Activated naive CD4-positive, alpha-beta T cell treated with Interleukin-2 at 50 U/mL for 16 hours (primary cell): ENCODE measurements at places on chromosomes 1 and 21.

DNA sequence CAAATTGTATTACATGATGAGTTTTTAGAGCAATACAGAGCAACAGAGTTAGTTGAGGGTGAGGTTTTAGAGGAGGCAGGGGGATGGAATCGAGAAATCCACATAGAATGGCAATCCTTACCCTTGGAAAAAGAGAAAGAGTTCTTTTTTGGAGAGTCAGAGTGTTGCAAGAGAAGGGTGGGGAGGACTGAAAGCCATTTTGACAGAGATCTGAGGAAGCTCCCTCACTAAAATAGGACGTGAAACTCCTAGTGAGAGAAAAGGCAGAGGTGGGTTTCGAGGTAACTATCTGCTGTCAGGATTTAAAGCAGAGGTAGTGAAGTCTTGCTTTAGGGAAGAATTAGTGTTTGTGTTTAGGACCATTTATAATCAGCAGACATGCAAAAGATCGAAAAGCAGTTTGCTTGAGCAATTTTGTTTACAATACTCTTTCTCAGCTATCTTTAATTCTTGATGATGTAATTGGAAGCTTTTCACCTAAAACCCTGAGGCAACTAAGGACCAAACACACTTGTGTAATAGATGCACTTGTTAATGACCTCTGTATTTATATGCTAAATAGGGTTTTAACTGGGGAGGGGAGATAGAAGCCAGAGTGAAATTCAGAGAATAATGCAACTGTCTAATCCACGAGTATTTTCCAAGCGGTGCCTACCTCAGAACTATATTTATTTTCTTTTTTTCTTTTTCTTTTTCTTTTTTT lies 20.0 kb downstream of the ADAMTS5 start:
- DNase-seq, result no peak

GRCh38 chr1:119893238-119893791 lies 3.0 kb downstream of the ADAM30 start:
- no peak for DNase-seq

DNA sequence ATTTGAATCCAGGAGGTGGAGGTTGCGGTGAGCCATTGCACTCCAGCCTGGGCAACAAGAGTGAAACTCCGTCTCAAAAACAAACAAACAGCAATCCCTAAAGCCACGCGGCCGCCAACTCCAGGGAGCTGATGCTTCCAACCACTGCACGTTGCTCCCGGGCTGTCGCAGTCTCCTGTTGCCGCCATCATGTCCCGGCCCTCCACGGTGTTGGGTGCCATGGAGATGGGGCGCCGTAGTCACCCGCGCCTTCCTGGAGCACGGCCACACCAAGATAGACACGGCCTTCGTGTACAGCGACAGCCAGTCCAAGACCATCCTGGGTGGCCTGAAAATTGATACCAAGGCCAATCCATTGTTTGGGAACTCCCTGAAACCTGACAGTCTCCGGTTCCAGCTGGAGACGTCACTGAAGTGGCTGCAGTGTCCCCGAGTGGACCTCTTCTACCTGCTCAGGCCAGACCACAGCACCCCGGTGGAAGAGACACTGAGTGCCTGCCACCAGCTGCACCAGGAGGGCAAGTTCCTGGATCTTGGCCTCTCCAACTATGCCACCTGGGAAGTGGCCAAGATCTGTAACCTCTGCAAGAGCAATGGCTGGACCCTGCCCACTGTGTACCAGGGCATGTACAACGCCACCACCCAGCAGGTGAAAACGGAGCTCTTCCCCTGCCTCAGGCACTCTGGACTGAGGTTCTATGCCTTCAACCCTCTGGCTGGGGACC lies 32.6 kb downstream of the SLC16A1 start:
- DNase-seq, result no peak

DNA sequence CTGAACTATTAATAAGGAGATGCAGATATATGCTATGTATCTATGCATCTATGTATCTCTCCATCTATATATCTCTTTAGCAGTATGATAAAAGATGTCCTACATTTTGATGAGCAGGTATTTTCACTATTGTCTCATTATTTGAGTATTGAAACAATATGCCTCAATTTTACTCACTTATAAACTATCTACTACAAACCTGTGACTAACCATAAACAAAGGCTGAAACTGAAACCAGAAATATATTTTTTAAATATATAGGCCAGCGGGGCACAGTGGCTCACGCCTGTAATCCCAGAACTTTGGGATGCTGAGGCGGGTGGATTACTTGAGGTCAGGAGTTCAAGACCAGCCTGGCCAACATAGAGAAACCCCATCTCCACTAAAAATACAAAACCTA lies 22.0 kb downstream of the EIF4G3 start:
- DNase-seq, result no peak

DNA sequence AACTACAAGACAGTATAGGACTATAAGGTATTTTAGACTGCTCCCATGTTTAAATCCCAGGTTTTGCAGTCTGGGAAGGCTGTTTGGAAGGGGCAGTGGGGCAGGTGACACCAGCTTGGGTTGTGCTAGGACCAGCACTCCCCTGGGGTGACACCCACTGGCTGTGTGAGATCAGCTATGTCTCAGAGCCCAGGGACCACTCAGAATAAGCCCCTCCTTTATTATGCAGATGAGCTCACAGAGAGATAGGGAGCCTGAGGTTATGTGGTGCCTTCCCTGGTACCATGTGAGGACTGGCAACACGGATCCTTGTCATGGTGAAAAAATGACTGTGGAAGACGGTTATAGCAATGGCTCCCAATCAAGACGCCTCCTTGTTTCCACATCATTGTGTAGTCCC lies 71.0 kb downstream of the NENF start:
- DNase-seq, result no peak

DNA sequence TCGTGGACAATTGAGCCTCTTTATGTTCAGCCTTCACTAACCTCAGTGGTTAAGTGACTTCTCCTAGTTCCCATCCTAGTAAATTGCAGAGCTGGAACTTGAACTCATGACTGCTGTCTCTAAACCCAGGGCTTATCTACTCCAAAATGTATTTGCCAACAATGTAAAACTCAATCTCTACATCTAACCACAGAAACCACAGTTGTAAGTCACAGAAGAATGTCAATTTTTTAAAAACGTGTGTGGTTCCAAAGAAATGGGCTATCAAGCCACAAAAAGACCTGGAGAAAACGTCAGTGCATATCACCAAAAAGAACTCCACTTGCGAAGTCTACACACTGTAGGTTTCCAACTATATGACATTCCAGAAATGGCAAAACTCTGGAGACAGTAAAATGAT lies 172.6 kb upstream of the HMCN1 start:
- DNase-seq, result no peak

DNA sequence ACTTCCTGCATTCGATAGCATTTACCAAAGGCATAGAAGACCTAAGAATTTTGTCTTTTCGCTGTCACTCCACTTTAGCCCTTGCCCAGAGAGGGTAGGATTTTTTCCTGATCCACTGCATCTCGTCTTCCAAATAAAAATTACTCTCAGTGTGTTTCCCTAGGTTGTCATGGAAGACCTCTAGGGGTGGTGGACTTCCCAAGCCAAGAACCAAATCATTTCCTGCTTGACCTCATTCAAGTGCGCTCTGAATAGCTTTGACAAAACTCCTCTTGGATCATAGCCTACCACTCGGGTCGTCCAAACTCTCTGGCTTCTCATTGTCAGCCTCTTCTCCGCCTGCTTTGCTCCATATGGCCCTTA lies 431 bp upstream of the C1orf52 start:
- DNase-seq, result no peak
